Fibroblast of upper back skin (primary cell): ENCODE measurements at places on chromosomes 5 and 9.
A peak's percentile ranks its signal among the peaks of the same experiment; 100 is the strongest.

GRCh38 chr9:120873512-120873911, 3.5 kb downstream of the PHF19 start:
- no peak for DNase-seq

- peak; percentile 36 for DNase-seq
Observed at GRCh38 chr9:135085830-135086546, 1.5 kb upstream of the OLFM1 start.

GRCh38 chr5:68396722-68397121, 181.2 kb downstream of the PIK3R1 start:
- no peak for DNase-seq

GRCh38 chr5:75524591-75524990, 12.9 kb downstream of the POLK start:
- no peak for DNase-seq

GRCh38 chr9:4344946-4345345, 45.1 kb upstream of the GLIS3 start:
- DNase-seq, result no peak

GRCh38 chr5:99460701-99461100, 531.9 kb upstream of the CHD1 start:
- DNase-seq, result no peak

DNA sequence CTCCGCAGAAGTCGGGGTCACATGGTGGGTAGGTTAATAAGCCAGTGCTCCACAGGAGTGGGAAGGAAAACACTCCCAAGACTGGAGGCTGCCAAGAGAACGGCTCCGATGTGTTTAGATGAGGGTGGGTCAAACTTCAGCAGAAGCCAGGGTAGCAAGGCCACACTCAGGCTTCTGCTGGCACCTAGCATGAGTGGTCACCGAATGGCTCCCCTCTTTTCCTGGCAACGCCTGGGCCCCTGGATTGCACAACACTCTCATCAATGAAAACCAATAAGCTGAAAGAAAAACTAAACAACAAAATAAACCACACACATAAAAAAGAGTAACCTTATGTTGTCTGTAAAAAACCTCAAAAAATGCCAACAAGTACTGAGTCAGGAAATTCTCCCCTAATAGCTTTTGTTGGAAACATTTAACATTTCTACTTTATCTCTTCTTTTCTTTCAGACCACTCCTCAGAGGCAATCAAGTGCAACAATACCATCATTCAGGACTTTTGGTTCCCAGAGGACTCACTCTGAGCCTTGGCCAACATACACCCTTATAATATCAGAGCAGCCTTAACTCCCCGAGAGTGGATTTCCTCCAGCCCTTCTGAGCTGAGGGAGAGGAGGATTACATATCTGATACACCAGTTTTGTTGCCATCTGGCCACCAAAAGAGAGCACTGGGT, 279.9 kb downstream of the ENC1 start:
- DNase-seq, result peak; percentile 51

DNA sequence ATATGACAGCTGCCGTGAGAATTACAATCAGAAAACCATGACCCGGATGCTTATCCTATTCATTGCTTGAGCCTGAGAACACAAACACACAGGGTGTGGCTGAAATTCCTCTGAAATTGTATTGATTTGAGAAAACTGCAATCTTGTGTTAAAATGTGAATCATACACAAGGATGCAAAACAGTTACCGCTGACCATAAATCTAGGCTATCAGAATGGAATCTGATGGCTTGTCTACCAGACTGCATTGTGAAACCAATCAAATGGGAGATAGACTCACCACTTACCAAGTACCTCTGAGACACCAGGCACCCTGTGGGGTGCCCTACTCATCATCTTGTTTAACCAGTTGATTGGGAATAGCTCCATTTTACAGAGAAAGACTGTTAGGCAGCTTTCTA, 188.7 kb upstream of the MSX2 start:
- peak; percentile 61 for DNase-seq

GRCh38 chr5:129858131-129858675, 46.1 kb upstream of the CHSY3 start:
- no peak for DNase-seq

- peak; percentile 20 for DNase-seq
Observed at GRCh38 chr9:75185585-75186170, 97.4 kb downstream of the OSTF1 start.

DNA sequence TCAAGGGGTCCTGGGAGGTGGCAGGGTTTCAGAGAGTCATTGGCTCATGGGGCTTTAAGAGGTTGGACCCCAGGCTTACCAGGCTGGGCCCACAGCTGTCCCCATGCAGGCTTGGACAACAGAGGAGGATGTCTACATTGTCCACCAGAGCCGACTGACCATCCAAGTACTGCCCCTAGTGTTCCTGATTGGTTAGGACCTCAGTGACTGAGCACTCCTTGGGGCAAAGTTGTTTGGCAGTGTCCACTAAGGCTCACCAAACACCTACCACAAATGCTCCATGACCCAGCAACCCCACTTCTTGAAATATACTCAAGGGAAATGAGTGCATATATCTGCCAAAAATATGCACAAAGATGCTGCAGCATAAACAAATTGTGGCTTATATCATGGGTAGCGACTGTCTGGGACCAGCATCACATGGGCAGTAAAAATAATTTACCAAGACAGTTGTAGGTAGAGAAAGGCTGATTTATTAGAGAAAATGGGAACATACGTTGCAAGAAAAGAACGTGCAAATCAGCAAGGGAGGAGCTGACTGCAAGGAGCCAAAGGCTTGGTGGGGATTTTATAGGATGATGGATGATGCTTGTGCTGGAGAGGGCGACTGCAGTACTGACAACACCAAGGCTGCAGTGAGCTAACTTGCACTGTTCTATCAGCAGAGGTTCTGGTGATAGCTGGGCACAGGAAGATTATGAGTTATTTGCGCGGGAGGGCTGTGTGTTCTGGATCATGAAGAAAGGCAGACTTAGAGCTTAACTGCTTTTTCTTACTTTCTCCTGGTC, 265.2 kb downstream of the GADD45G start:
- DNase-seq, result no peak

GRCh38 chr9:30258094-30258493, 2126.3 kb upstream of the ACO1 start:
- DNase-seq, result no peak

DNA sequence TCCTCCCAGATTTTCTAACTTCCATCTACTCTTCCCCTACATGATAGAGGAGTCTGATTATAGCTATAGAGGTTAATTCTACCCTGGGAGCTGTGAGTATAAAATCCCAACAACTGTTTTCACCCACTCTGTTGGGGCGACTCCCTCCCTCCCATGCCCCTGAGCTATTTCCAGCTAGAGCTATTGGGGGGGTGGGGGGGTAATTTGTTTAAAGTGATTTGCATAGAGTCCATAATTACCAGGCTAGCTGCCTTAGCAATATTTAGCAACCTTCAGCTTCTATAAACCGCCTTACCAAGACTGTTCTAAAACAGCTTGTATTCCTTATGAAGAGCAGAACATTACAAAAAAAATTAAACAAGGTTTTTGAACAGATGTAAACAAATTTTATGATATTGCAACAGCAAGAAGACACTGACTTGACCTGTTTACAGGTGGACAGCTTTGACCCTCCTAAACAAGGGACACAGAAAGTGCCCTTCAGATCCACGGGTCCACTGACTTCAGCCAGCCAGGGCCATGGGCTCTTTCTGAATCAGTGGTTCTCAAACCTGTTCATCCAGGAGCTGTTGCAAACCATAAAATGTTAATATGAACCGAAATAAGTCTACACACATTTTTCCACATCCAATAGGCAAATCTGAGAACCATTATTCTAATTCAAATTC, 98.2 kb downstream of the OTULIN start:
- DNase-seq, result no peak

DNA sequence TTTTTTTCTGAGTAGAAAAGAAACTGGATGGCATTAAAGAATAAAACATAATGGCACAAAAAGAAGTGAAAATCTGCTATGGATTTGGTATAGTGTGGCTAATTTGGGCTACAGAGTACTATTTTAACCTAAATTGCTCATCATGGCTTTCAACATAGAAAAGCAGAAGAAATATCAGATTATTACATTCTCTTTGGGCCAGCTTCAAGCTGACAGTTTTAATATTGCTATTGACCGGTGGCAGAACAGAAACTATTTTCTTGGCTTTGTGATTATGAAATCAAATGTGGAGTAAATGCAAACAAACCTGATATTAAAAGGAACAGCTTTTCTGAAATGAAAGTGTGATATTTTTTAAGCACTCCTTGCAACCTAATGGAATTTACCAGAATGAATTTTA, 301.5 kb downstream of the EPB41L4A start:
- no peak for DNase-seq

DNA sequence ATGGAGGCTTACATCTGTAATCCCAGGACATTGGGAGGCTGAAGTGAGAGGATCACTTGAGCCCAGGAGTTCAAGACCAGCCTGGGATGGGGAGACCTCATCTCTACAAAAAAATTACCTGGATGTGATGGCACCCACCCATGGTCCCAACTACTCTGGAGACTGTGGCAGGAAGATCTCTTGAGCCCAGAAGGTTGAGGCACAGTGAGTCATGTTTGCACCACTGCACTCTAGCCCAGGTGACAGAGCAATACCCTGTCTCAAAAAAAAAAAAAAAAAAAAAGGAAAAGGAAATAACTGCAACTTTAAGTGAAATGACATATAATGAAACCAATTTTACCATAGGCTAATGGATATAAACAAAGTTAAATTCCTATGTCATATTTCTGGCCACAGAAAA, 152.1 kb upstream of the DHFR start:
- DNase-seq, result no peak

- no peak for DNase-seq
Observed at GRCh38 chr5:143309661-143310431, 93.6 kb downstream of the NR3C1 start.

GRCh38 chr5:30997681-30998080, 195.8 kb upstream of the CDH6 start:
- no peak for DNase-seq

- DNase-seq, result no peak
Observed at GRCh38 chr5:170105642-170106611, at the start of gene FOXI1. Gene FOXI1 (plus strand): TSS chr5:170105897. CDS start chr5:170105958, 61 bp downstream.

GRCh38 chr9:109171926-109172325, 4.9 kb upstream of the FRRS1L start:
- DNase-seq, result peak; percentile 74

GRCh38 chr9:112299514-112299913, 33.9 kb downstream of the PTBP3 start:
- DNase-seq, result peak; percentile 35

GRCh38 chr5:66143473-66144073, 527 bp upstream of the SREK1 start:
- DNase-seq, result no peak

- DNase-seq, result peak; percentile 94
Observed at GRCh38 chr5:173327948-173328843, at the start of gene STC2. Gene STC2 (minus strand): TSS chr5:173328414. CDS start chr5:173328193, 221 bp downstream.

DNA sequence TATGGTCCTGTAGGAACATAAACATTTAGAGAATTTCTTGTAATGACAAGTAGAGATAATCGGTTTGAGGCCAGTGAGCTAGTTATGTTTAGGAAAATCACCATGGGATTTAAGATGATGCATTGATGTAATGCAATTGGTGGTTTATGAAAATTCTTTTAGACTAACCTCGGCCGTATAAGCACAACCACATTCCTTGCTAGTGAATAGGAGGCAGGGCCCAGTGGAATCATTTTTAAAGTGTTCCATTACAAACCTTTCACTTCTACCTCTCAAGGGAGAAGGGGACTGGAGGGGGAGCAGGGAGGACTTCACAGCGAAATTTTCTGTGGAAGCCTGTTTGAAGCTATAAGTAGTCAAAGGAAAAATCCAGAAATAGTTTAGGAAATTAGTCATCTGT, 71.8 kb upstream of the NFIL3 start:
- DNase-seq, result peak; percentile 97

DNA sequence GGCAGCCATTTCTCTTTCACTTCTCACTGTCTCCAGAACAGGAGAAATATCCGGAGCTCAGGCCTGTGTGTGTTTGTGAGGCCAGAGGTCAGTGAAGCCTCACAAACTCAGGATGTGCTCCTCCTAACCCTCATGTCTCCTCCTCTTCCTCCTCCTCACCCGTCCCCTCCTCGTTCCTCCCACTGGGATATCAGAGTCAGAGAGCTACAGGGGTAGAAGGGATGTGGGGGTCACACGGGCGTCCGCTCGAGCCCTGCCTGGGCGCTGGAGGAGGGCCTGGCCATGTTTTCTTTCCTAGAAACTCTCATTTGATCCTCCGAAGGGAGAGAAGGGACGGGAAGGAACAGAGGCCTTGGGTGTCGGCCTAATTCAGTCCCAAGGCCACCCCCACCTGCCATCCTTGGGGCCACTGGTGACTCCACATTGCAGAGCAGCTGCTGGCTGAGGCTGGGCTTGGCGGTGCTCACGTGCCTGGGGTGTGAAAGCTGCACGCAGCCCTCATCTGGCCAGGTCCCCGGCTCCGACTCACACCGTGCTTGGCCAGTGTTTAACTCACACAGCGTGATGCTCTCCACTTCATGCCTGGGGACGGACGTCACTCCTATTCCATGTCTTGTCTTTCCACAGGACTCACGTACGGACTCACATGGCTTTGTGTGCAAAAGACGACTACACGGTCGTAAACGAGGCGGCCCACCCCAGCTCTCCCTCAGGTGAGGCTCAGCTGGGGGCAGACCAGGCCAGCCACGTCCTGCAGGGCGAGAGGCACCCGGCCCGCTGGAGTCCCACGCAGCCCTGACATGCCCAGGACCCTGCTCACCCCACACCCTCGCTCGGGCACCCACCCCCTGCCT, 22.6 kb upstream of the SLC6A19 start:
- no peak for DNase-seq
